ENCODE measurements at places on chromosomes 16 and 17.

DNA sequence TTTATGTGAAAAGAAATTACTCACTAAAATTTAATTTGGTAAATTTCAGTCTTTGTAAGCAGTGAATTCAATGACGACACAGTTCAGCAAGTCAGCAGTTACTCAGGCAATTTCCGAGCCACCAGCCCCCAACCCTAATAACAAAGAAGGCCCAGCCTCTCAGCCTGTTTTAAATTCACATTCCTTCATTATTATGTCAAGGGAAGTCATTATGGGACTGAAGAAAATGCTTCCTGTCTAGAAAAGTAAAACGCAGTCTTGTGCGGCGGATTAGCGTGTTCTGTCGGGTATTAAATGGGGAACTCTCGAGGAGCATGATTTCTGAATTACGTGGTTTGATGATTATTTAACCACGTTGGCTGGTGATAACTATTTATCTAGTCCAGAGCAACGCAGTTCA, 177.6 kb downstream of the AIPL1 start:
- no peak for DNase-seq

DNA sequence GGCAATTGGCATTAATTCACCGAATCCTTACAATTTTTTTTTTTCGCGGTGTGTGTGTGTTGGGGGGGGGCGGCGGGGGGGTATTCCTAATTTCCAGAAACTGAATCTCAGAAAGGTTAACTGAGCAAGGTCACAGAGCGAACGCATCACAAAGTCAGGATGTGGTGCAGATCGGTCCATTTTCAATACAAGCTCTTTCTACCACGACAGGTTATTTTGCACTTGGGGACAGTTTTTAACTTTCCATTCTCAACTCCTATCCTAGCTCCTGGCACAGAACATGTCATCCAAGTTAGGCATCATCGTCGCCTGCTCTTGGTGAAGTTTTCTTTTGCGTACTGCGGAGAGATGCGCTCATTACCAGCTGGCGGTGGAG, 15.4 kb upstream of the ERN1 start:
- no peak for DNase-seq

DNA sequence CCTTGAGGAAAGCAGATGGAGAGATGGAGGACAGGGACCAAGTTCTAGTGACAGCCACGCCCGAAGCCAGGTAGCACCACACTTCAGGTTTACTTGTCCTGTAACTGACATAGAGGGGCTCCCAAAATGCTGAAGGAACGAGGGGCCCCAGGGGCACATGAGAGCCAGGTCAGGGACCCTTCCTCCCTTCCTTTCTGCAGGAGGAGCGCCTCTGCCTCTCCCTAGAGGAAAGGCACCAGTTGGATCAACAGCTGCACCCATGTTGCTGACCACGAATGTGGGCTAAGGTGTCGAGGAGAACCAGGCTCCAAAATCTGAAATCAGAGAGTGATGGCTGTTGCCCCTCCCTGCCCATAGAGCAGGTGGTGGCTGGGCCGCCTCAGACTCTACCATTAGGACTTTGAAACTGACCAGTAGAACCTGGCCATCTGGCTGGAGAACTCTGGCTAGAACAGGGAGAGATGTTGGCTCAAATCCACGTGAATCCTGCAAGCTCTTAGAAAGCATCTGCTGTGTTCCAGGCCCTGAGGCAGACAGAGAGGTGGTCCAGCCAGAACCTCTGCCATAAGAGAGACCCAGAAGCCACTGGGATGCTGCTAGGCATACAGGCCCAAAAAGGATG, 218.8 kb downstream of the KATNIP start:
- no peak for DNase-seq

GRCh38 chr16:5838725-5839124, 741.1 kb upstream of the EEF2KMT start:
- no peak for DNase-seq

DNA sequence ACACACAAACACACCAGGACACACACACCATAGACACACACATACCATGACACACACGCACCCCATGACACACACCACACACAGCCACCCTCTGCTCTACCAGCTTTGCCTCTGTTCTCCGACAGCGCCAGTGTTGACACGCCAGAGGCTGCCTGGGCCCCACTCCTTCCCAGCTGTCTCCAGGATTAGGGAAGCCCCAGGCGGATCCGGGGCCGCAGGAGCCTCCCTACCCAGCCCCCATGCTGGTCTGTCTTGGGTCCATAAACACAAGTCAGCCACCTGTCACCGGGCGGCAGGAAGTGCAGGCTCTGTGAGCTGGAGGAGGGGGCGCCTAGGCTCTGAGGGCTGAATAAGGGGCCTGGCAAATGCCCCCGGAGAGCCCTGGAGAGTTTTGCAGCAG, 10.5 kb downstream of the TBC1D16 start:
- peak; percentile 27 for DNase-seq

DNA sequence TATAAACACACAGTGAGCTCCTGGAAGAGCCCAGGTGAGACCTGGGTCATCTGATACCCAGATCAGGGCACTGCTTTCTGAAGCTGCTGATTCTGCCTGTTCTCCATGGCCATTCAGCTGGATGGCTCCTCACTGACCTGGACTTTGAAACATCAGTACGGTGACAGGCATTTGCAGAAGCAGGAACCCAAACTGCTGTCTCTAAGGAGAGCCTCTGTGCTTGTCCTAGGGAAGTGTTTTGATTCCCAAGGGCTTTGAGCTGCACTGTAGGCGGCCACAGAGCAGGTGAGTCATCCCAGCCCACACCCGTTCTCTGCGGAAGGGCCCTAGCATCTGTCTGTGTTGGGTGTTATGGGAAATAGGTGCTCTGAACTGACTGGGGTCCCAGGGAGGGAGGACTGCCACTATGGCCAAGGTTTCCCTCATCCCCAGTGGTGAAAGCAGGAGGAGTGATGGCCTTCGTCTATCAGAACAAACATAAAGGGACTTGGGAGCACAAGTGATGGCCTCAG, 60.7 kb upstream of the ADCY9 start:
- no peak for DNase-seq

DNA sequence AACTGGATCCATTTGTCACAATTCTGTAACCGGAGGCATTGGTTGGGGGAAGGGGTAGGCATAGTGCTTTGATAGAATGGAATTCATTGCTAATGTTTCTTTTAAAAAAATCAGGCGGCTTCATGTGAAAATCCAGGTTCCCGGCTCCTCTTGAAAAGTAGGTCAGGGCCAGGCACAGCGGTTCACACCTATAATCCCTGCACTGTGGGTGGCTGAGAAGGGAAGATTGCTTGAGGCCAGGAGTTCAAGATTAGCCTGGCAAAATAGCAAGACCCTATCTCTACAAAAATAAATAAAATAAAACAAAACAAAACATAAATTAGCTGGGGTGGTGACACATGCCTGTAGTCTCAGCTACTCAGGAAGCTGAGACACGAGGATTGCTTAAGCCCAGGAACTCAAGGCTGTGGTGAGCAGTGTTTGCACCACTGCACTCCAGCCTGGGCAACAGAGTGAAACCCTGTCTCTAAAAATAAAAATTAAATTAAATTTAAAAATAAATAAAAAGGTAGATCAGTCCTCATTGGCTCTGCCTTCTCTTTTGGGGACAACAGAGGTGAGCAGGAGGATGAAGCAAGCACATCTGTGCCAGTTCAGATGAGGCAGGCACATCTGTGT, 466.5 kb downstream of the HS3ST4 start:
- no peak for DNase-seq

DNA sequence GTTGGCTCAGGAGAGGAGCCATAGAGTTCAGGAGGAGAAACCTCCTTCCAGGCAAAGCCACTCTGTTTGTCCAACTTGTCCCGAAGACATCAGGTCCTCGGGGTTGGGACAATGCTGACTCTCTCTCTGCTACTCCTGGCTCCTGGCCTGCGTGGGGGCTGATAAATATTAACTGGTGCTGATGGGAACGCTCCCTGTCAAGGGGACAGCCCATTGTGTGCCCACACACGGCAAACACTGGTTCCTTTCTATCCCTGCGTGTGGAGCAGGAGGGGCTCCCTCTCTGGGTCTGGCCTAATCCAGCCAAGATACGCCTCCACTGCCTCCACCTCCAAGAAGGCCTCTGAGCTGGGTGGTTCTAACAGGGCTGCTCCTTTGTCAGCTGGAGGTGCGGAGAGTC, 4.4 kb downstream of the KIF19 start:
- DNase-seq, result no peak

Data from nephron progenitor cell (in vitro differentiated cells).